Placental pericyte (primary cell): ENCODE measurements at places on chromosomes 1 and 21. TPM values are rescaled to one million over a fixed set of nuclear protein-coding genes. Genes with fewer than 3 reads are reported as not detected.

ARHGAP29 gene
- 4.2 and 44.5 TPM in 2 replicates for total RNA-seq

PKLR gene
- total RNA-seq, result not detected in 2 replicates

LCE1A gene
- total RNA-seq, result not detected in 2 replicates

ANGPTL3 gene
- under 0.01 TPM in 1 of 2 replicates, not detected in the other for total RNA-seq

PDXK gene
- 96.1 and 192 TPM in 2 replicates for total RNA-seq

CASP9 gene
- 8.0 and 9.8 TPM in 2 replicates for total RNA-seq

S100A3 gene
- 2.4 and 14.2 TPM in 2 replicates for total RNA-seq

SDC3 gene
- 43.7 and 60.0 TPM in 2 replicates for total RNA-seq

FCRL2 gene
- not detected in 2 replicates for total RNA-seq

CELF3 gene
- not detected in 2 replicates for total RNA-seq

GSTM4 gene
- 13.6 and 14.4 TPM in 2 replicates for total RNA-seq

NFASC gene
- total RNA-seq, result under 0.01 and 1.4 TPM in 2 replicates

SYDE2 gene
- 13.9 and 17.5 TPM in 2 replicates for total RNA-seq

ADORA1 gene
- total RNA-seq, result 5.0 and 35.5 TPM in 2 replicates

RHD gene
- total RNA-seq, result not detected in 2 replicates

KRTAP20-1 gene
- total RNA-seq, result not detected in 2 replicates

GPR61 gene
- total RNA-seq, result 0.57 TPM in 1 of 2 replicates, not detected in the other

OR2M3 gene
- under 0.01 TPM in 1 of 2 replicates, not detected in the other for total RNA-seq

ATP1A4 gene
- not detected in 2 replicates for total RNA-seq

BSND gene
- total RNA-seq, result not detected in 2 replicates

ADAM30 gene
- total RNA-seq, result not detected in 2 replicates

APCS gene
- not detected in 2 replicates for total RNA-seq

PADI1 gene
- under 0.01 and 0.29 TPM in 2 replicates for total RNA-seq
